ENCODE measurements at places on chromosomes 12 and 14.
A peak's percentile ranks its signal among the peaks of the same experiment; 100 is the strongest.

- H3K27me3 ChIP-seq: peaks cover 7% of the 10 kb centered on the region
- H3K4me3 ChIP-seq: no peak overlapping the region
- DNase-seq: no peak
- H3K27ac ChIP-seq: no peak overlapping the region
- H3K36me3 ChIP-seq: peaks cover 16% of the 10 kb centered on the region
- peaks cover 25% of the 10 kb centered on the region for H3K4me1 ChIP-seq
These were observed 475.1 kb downstream of the DPF3 start for GRCh38 chr14:72418806-72419205.

GRCh38 chr12:108140501-108140900 lies 11.4 kb downstream of the WSCD2 start:
- no peaks in the 10 kb centered on the region for H3K36me3 ChIP-seq
- no peak overlapping the region for H3K27ac ChIP-seq
- H3K4me3 ChIP-seq: no peak overlapping the region
- DNase-seq: no peak

DNA sequence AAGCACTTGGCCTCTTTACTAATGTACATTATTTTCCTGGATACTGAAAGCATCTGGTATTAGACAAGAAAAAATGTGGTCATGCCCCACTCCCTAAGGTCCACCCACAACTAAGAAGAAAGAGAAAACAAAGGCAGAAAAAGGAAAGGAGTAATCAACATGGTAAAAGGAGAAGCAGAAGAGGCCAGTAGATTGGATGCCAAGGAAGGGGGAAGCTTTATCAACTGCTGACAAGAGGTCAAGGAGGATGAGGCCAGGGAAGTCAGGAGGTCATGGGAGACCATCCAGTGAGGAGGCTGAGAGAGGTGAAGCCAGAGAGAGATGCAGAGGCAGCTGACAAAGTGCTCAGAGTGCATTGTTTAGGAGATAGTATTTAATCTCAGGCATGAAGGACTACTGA lies 383.5 kb downstream of the ZFP36L1 start:
- H3K27ac ChIP-seq: no peak overlapping the region
- H3K27me3 ChIP-seq: no peaks in the 10 kb centered on the region
- no peak overlapping the region for H3K4me3 ChIP-seq
- DNase-seq: no peak
- peaks cover 15% of the 10 kb centered on the region for H3K4me1 ChIP-seq

- no peak overlapping the region for H3K27ac ChIP-seq
- DNase-seq: no peak
- peaks cover 2% of the 10 kb centered on the region for H3K4me1 ChIP-seq
These were observed 11.7 kb upstream of the OASL start for GRCh38 chr12:121050725-121051124.

GRCh38 chr14:58662018-58662417 lies 24.3 kb downstream of the DACT1 start:
- peak; percentile 65 for DNase-seq
- H3K4me1 ChIP-seq: peaks cover 19% of the 10 kb centered on the region
- no peaks in the 10 kb centered on the region for H3K36me3 ChIP-seq
- H3K27me3 ChIP-seq: no peaks in the 10 kb centered on the region
- peak overlapping the region; percentile 1 for H3K4me3 ChIP-seq

DNA sequence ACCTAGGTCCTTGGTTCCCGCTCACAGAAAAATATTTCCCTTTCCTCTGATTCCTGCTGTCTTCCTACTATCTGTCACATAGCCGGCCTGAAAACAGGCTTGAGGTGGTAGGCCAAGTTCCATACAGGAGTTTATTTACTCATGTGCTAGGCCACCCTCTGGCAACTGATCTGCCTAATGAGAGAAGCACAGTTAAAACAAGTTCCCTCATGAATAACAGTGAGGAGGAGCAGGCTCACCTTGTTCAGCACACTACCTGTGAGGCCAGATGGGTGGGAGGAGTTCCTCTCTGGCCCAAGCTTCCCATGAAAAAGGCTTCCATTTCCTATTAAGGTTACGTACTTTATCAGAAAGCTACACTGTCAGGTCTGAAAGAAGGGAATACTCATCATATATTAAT lies 206.0 kb downstream of the MYRFL start:
- peaks cover 2% of the 10 kb centered on the region for H3K27me3 ChIP-seq
- H3K36me3 ChIP-seq: no peaks in the 10 kb centered on the region
- H3K27ac ChIP-seq: no peak overlapping the region
- H3K4me3 ChIP-seq: no peak overlapping the region
- DNase-seq: no peak

GRCh38 chr14:52129721-52130120 lies 60.9 kb upstream of the NID2 start:
- no peak overlapping the region for H3K4me3 ChIP-seq
- DNase-seq: no peak
- H3K4me1 ChIP-seq: peaks cover 12% of the 10 kb centered on the region
- H3K27me3 ChIP-seq: peaks cover 17% of the 10 kb centered on the region

GRCh38 chr14:84566109-84566508 lies 963.8 kb upstream of the FLRT2 start:
- H3K27me3 ChIP-seq: no peaks in the 10 kb centered on the region
- H3K36me3 ChIP-seq: no peaks in the 10 kb centered on the region
- H3K4me1 ChIP-seq: no peaks in the 10 kb centered on the region
- no peak overlapping the region for H3K4me3 ChIP-seq
- DNase-seq: no peak

DNA sequence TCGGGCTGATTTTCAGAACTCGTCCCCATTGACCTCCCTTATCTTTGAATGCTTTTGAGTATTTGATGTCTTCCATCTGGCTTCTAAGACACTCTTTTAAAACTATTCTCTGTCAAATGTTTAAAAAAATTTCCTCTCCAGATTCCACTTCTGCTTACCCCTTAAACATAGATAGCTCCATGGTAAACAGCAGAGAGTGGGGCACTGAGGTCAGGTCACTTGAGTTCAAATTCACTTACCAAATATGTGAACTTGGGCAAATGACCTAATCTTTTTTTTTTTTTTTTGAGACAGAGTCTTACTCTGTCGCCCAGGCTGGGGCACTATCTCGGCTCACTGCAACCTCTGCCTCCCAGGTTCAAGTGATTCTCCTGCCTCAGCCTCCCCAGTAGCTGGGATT lies 126.8 kb upstream of the CPSF6 start:
- H3K36me3 ChIP-seq: no peaks in the 10 kb centered on the region
- no peak overlapping the region for H3K27ac ChIP-seq
- H3K4me1 ChIP-seq: no peaks in the 10 kb centered on the region
- DNase-seq: no peak
- peaks cover 5% of the 10 kb centered on the region for H3K27me3 ChIP-seq
- H3K4me3 ChIP-seq: no peak overlapping the region

DNA sequence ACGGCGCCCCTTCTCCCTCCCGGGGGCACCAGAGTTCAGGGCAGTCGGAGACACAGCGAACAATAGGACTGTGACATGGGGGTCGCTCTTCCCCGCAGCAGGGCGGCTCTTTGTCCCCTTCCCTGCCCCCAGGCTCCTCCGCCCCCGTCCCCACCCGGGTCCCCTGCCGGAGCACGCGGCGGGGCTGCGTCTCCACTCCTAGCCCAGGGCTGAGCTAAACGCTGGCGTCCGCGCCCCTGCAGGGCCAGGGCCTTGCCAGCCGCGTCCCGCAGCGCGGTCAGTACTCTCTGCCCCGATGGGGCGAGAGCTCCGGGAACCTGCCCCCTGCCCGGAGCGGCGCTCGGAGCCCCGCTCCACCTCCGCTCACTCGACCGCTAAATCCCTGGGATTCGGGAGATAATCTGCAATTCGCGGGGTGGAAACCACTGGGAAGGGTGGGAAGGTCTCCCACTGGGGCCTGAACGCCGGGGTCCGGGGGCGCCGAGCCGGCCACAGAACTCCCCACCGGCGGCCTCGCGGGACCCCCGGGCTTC lies 825 bp upstream of the CCDC85C start:
- no peaks in the 10 kb centered on the region for H3K36me3 ChIP-seq
- H3K27ac ChIP-seq: peak overlapping the region; percentile 91
- H3K4me3 ChIP-seq: peak overlapping the region; percentile 84
- peaks cover 22% of the 10 kb centered on the region for H3K4me1 ChIP-seq
- peak; percentile 82 for DNase-seq

DNA sequence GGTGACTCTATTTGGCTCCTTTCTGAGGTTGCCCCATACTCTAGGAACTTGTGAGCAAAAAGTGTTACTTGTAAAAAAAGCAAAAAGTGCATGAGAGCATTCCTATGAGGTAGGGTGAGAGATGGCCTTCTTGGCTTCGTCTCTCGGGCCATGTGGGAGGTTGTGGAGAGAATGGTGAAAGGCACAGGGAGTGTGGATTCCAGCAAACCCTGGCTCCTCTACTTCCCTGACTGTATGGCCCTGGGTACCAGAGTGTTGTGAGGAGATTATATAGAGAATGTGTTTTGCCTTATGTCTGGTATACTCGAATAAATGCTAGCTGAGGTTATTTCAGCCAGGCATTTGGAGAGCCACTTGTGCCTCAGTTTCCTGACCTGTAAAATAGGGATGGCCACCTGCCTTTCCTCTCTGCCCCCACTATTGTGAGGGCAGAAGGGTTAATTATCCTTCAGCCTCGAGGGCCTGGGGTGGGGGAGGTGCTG lies 11.0 kb downstream of the PLEKHG3 start:
- H3K4me3 ChIP-seq: no peak overlapping the region
- no peak overlapping the region for H3K27ac ChIP-seq
- no peak for DNase-seq
- peaks cover 25% of the 10 kb centered on the region for H3K36me3 ChIP-seq

DNA sequence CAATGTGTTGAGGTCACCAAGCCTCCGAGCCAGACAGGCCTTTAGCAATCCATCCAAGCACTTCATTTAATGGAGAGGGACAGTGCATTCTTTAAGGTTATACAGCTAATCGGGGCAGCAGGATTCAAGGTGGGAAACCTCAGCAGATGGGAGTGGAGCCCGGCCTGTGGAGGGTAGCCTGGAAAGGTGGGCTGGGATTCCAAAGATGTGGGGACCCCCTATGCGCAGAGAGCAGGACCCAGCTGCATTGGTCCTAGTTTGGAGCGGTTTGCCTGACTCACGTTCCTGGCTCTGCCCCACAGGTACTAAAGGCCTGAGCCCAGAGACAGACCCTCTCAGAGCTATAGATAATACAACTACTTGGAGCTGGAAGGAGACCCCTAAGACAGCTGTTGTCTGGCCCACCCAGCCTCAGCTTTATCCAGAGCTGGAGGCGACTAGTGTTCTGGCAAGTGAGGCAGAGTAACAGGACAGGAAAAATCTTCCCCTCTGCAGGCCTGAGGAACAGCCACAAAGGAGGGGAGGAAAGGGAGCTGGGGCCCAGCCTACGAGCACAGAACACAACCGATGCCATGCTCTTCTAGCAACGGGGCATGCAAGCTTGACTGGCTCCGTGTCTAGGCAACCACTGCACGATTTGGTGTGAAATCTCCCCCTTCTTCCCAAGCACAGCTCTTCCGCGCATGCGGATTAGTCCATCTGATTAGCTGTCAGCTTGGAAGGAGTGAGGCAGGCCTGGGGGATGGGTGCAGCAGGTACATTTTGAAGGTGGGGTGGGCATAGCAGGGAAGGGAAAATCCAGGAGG lies 1.1 kb upstream of the MYH7 start:
- H3K4me3 ChIP-seq: no peak overlapping the region
- H3K27me3 ChIP-seq: peaks cover 2% of the 10 kb centered on the region

GRCh38 chr14:50352584-50352983 lies 40.5 kb downstream of the DMAC2L start:
- DNase-seq: no peak
- peaks cover 2% of the 10 kb centered on the region for H3K4me1 ChIP-seq
- H3K27ac ChIP-seq: no peak overlapping the region
- peaks cover 6% of the 10 kb centered on the region for H3K27me3 ChIP-seq

DNA sequence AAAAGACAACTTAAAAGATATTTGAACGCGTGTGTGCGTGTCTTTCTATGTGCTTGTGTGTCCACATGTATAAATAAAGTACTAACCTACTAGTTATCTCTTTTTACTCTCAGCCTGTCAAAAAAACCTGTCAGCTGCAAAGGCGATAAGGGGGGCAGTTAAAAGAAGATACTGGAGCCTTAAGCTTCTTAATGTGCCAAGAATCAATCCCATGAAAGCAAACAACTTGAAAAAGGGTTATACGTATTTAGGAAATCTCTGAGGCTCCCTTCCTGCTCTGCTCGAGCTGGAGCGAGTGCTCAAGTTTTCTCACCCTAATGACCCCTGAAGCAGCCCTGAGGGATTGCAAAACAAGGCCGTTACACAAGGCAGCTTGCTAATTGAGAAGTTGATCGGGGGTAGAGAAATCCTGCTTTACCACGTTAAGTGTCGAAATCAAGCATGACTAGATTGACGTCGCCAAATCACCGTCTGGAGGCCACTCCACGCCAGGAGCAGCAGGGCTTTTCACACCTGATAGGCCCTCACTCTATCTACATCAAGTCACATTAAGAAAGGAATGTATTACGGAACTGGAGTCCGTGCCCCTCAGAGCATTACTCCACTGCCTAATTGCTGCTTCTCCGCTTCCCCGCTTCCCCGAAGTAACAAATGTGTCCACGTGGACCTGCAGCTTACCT lies 32.4 kb downstream of the LMO3 start:
- no peaks in the 10 kb centered on the region for H3K27me3 ChIP-seq
- H3K27ac ChIP-seq: no peak overlapping the region
- H3K4me3 ChIP-seq: no peak overlapping the region

DNA sequence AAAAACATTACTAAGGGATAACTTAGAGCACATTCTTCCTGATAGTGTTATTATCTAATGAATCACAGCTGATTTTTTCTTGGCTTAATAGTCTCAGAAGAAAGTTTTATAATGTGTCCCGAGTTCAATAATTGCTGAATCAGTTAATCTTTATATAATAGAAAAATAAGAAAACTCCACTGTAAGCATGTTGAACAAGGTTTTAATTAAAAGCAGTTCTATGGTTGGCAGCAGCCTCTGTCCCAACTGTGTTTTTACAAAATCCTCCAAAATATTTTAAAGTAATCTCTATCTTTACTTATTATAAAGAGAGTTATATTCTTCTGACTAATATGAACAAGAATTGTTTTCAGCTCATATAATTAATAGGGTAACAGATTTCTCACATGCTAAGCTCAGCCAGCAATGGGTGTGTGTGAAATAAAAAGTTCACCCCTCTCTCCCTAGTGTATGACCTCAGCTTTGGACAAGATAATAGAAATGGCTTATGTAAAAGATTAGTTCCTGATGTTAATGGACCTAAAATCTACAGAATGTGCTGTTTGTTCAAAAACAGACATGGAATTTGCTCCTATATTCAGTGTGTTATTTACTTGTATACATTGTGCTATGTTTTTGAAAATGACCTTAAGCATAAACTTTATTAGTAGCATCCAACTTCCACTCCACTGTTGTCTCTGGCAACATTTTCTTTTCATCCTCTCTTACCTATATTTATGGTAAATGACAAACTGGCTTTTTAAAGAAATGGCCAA lies 67.1 kb upstream of the DCN start:
- no peak overlapping the region for H3K4me3 ChIP-seq
- no peaks in the 10 kb centered on the region for H3K36me3 ChIP-seq
- H3K27me3 ChIP-seq: no peaks in the 10 kb centered on the region
- no peaks in the 10 kb centered on the region for H3K4me1 ChIP-seq
